ENCODE measurements at places on chromosomes 6 and 20.

- DNase-seq, result no peak
Observed at GRCh38 chr6:131013495-131013894, 49.5 kb downstream of the EPB41L2 start.

DNA sequence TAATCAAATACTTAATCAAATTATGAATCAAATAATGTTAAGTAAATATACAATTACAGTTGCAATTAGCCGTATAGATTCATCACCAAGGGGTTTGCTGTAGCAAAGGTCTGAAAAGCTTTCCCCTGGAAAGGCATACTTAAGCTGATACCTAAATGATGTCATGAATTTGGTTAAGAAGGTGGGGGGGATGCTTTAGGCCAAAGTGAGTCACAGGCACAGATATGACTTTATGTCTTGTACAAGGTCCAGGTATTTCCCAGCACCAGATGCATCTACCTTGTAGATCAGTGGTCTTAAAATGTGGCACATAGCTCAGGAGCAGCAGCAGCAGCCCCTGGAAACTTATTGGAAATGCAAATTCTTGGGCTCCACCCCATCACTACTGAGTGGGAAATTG lies 557.3 kb upstream of the CDH4 start:
- DNase-seq, result no peak

DNA sequence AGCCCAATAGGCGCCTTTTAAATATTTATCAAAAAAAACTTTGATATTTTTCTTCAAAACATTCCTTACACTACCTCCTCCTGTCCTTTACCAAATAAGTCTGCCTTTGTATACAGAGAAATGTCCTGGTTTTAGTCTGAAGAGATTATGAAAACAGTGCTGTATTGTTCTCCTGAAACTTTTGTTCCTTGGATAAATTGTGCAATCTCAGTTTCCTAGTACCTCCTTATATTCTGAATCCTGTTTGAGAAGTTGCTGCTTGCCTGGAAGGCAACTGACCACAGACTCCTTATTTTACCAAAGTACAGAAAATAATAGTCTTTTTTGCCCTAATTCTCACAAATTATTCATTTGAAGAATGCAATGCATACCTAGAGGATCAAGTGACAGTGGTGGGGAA lies 349.5 kb downstream of the EPHA7 start:
- DNase-seq, result no peak

GRCh38 chr6:27332692-27333641 lies 20.9 kb upstream of the POM121L2 start:
- no peak for DNase-seq

DNA sequence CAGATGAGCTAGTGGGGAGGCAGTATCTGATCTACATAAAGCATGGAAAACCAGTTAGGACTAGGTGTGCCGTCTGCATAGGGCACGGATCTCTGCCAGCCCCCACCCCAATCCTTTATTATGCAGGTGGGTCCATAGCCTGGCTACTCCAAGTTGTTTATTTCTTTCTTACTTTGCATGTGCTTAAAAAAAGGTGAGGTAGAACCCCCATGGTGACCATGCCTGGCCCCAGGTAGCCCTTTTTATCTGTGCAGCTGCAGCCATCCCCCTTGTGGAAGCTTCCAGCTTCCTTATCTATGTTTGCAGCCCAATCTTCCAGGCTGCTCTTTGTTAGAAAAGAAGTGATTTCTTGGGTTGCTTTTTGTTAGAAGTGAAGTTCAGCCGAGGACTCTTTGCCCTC lies 9.0 kb upstream of the TREM2 start:
- no peak for DNase-seq

GRCh38 chr6:132445201-132445951 lies 44.1 kb upstream of the MOXD1 start:
- no peak for DNase-seq

DNA sequence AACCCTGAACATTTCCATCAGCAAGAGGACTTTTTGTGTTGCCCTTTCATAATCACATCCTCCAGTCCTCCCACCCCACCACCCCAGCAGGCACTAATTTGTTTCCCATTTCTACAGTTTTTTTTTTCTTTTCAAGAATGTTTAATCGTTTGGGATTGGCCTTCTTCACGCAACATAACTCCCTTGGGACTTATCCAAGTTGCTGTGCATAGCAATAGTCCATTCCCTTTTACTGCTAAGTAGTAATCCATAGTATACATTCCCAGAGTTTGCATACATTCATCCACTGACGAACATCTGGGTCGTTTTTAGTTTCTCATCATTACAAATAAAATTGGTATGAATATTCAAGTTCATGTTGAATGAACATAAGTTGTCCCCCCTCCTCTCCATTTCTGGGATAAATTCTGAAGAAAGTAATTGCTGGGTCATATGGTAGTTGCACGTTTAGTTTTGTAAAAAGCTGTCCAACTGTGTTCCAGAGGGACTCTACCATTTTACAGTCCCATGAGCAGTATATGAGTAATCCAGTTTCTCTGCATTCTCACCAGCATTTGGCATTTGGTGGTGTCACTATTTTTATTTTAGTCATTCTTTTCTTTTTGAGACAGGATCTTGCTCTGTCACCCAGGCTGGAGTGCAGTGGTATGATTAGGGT lies 90.8 kb downstream of the DOK5 start:
- no peak for DNase-seq

DNA sequence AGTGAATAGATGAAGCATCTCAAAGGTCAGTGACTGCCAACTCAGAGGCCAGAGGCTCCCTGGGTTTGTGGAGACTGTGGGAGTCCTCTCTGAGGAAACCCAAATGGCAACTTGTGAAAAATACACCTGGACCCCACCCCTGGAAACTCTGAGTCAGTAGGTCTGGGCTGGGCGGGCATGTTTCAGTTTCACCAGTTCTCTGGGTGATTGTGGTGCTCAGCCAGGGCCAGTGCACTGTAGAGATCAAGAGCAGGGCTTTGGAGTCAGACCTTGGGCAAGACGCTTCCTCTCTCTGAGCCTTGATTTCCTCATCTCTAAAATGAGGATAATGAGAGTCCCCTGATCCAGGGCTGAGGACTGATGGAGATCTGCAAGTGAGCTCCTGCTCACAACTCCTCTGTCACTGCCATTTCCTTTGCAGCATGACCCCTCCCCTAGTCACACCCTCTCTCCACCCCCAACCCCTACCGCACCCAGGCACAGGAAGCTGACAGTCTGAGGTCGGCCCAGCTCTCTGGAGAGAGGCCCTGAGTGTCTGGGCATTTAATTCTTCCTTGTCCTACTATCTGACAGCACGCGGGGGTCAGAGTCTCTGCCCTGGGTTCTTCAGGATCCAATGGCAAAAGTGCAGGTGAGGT lies 5.1 kb downstream of the DEF6 start:
- DNase-seq, result peak; percentile 88

DNA sequence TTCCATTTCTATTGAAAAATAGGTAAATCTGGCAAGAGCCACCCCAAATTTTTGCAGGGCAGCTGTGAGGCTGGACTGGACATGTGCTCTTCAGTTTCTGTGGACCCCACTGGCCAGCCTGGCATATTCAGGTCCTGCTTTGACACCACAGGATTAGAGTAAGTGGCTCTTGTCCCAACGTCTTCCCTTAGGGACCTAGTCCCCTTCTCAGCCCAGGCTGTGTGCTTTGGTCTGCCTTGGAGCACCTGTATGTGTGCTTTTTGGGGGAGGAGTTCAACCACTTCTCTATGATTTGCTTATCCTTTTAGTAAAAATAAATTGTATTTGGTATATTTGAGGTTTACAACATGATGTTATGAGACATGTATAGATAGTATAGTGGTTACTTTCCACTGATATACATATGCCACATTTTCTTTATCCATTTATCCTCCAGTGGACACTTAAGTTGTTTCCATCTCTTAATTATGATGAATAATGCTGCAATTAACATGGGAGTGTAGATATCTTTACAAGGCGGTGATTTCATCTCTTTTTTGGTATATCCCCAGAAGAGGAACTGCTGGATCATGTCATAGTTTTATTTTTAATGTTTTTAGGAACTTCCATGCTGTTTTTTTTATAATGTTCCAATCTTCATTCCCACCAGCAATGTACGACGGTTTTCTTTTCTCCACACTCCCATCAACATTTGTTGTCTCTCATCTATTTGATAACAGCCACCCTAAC lies 167.8 kb upstream of the UST start:
- no peak for DNase-seq

- no peak for DNase-seq
Observed at GRCh38 chr6:13260831-13261230, 67.5 kb downstream of the TBC1D7 start.

- no peak for DNase-seq
Observed at GRCh38 chr6:144845186-144845585, 560.1 kb downstream of the UTRN start.

DNA sequence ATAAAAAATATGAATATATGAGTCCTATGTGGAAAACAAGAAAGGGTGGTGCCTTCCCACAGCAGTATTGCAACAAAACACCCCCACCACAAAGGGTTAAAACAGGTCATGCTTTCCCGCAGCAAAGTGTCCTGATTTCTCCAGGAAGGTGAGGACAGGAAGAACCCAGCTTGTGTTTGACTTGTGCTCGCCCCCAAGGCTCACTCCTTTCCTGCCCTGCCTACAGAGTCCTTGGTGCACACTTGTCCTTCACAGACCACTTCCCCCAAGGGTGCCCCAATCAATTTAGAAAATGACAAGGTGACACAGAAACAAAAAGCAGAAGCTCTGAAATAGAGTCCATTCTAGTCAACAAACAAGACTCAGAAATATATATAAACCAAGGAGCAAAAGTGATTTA lies 237.4 kb downstream of the PTPRK start:
- DNase-seq, result peak; percentile 6
